ENCODE measurements at places on chromosomes 4 and X.
A peak's percentile ranks its signal among the peaks of the same experiment; 100 is the strongest.

DNA sequence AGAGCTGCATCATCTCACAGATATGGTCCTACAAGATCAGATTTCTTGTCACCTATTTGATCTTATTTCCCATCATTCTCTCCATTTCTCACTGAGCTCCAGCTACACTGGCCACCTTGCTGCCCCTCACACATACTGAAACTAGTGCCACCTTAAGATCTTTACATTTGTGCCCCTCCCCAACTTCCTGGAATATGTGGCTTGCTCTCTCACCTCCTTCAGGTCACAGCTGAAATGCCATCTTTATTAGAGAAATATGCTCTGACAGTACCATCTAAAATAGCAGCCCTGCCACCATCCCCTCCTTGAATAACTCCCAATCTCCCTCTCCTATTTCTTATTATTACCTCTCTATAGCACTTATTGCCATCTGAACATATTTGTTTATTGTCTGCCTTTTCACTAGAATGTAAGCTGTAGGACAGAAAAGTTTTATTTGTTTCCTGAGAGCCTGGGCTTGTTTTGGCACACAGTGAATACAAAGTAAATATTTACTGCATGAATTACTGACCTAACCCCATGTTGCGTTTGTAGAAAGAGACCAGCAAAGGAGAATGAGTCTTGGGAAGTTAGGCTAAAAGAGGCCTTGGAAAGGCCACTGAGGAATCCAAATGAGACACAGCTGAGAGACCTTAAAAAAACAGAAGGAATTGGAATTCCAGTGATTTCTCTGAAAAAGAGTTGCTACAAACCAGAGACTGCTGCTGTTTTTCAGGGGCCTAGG is 22.7 kb downstream of the DYNLT3 start:
- DNase-seq: peak; percentile 46

GRCh38 chr4:76198411-76199237 is 15.0 kb downstream of the SCARB2 start:
- DNase-seq: peak; percentile 94

GRCh38 chr4:82818664-82819662 is 20.4 kb upstream of the SCD5 start:
- DNase-seq: no peak

DNA sequence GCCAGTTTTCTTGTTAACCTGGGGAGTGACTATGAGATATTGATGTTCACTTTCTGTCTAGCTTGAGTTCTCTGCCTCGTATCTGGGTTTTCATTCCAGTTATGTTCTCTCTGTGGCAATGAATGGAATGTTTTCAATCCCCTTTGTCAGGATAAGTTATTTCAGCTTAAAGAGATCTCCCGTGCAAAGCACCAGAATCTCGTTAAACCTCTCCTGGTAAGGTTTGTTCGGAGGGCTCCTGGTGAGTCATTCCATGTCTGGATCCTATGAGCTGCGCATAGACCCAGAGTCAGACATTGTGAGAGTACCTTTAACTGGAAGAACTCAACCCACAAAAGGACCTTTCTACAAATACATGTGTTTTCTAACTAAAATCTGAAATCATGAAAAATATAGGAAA is 51.0 kb downstream of the KDR start:
- no peak for DNase-seq

DNA sequence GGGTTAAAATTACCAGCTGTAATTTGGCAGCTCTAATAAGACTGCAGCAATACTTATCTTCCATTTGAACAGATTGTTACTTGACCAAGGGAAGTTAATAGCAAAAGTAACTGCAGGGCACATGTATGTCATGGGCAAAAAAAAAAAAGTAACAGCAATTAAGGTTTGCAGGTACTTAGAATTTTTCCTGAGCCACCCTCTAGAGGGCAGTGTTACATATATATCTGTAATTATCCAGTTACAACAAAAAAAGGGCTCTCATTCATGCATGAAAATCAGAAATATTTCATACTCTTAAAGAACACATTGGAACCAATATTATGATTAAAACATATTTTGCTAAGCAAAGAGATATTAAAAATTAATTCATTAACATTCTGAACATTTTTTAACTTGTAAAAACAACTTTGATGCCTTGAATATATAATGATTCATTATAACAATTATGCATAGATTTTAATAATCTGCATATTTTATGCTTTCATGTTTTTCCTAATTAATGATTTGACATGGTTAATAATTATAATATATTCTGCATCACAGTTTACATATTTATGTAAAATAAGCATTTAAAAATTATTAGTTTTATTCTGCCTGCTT is 25.1 kb downstream of the XIAP start:
- DNase-seq: peak; percentile 84

- DNase-seq: peak; percentile 64
Observed at GRCh38 chrX:120753413-120754251, 122.0 kb downstream of the CT47B1 start.

GRCh38 chr4:100881283-100881682 is 363.5 kb upstream of the EMCN start:
- no peak for DNase-seq

GRCh38 chr4:52560844-52561280 is 98.2 kb downstream of the USP46 start:
- no peak for DNase-seq

DNA sequence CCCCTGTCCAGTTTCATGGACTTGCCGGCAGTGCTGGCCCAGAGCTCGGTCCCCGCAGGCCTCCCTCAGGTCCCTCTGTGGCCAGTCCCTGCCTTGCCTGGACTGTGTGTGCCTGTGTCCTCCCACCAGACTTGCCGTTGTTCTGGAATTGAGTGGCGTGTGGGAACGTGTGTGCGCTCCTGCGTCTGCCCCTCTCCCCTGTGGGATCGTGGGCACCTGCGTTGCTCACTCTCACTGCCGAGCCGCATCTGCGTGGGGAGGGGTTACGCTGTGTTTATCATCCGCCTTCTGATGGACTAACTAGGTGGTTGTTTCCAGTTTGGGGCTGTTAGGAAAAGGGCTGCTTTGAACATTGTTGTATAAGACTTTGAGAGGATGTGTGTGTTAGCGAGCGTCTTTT is 21.2 kb downstream of the PCGF3 start:
- DNase-seq: no peak

GRCh38 chr4:113071805-113072204 is 22.4 kb downstream of the ANK2 start:
- no peak for DNase-seq

DNA sequence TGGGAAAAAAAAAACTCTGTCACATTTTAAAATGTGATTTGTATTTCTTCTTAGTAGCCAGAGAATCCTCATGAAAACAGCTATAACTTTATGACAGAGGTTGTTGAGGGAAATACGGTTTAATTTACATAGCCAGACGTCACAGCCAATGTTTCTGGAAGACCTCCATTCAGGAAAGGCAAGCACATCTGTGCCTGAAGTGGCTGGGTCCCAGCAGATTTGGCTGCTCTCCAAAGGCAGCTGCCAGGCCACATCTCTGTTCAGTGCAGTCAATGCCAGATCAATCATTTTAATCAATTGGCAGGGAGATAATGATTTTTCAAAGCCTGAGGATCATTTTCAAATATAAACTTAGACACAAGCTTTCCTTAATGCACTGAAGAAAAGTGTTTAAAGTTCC is 86.5 kb upstream of the ZIC3 start:
- peak; percentile 81 for DNase-seq

DNA sequence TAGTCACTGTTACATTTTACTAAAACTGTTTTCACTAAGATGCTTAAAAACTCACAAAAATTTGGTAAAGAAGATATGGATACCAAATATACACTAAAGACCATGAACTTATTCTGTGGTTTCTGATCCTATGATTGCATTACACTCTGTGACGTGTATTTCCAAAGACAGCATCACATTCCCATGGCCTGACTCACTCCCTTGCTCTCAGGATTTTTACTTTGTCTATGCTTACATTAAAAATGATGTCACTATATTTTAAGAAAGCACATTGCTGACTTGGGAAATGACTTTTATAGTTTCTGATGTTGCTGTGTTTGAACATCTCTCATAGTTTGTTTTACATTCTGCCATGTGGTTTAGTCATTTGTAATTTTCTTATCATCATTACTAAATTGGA is 327.9 kb upstream of the MAGEB18 start:
- DNase-seq: no peak

DNA sequence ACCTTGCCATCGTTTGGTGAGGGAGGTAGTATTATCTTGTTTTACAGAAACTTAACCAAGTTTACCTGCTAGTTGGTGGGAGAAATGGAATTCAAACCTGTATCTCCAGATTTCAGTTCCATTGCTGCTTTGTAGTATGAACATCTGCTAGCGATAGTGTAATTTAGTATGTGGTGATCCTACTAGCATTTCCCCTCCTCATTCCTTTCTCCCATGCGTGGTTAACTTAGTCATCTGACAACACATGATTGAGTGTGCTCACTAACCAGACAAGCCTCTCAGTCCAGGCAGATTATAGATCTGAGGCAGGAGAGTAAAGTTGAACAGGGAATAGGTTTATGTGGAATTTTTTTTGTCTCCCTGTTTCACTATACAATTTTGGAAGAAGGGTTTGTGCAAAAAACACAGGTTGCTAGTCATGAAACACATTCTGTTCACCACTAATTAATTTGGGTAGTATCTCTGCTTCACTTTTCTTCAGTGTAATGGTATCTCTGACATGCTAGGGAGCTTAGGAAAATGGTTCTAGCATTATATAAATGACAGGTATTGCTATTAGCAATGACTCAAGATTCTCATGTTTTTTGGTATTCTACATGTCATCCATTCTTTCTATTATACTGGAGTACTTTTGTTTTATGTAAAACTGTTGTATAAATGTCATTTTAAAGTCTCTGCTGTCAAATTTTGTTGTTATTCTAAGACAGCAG is 21.7 kb downstream of the RBPJ start:
- peak; percentile 60 for DNase-seq

DNA sequence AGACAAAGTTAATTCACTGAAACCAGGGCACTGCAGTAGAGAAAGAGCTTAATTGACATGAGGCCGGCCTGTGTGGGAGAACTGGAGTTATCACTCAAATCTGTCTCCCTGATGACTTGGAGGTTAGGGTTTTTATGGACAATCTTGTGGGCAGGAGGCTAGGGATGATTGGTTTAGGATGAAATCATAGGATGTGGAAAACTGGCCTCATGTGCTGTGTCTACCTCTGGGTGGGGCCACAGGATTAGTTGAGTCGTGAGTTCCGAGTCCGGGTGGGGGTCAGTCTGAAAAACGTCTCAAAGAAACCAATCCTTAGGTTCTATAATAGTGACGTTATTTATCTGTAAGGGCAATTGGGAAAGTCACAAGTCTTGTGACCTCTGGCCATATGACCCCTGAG is 68.1 kb downstream of the UCHL1 start:
- no peak for DNase-seq

DNA sequence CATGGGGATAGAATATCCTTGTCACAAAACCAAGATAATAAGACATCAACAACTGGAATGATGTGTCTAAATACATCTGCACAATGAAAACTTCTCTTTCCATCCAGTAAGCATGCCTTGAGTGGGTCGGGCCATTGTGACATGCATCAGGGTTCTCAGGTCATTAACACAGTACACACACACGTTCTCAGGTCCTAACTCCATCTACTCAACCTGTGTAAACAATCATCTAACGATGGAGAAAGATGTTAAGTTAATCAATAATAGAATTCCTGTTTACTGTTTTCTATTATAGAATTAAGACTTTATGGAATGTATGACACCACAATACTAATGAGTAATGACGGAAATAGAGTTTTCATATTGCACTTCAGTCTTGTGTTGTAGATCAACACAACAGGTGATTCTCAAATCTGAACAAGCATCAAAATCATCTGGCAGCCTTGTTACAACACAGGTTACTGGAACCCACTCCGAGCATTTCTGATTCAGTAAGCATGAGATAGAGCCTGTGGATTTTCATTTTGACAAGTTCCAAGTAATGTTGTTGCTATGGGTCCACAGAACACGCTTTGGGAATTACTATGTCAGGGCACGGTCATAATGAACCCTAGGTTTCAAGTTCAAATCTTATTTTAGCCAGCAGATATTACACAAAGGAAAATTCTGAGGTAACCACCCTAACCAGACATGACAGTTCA is 315.8 kb upstream of the TEX13C start:
- DNase-seq: peak; percentile 61

GRCh38 chr4:138242076-138242833 is at the start of gene SLC7A11:
Gene SLC7A11, minus strand, starts transcription at chr4:138242349. Its CDS starts 280 bp downstream, at chr4:138242069.
- DNase-seq: peak; percentile 98

DNA sequence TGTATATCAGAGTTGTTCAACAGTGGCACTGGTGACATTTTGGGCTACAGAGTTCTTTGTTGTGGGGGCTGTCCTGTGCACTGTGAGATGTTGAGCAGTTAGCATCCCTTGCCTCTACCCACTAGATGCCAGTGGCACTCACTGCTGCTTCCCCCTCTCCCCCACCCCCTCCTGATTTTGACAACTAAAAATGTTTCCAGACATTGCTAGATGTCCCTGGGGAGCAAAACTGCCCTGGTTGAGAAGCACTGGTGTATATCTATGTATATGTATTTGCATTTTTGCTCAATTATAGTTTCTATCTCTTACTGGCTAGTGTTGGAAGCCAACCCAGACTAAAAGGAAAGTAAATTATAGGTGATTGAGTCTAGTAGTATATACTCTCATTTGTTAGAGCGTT is 2.4 kb downstream of the TMEM131L start:
- DNase-seq: no peak

DNA sequence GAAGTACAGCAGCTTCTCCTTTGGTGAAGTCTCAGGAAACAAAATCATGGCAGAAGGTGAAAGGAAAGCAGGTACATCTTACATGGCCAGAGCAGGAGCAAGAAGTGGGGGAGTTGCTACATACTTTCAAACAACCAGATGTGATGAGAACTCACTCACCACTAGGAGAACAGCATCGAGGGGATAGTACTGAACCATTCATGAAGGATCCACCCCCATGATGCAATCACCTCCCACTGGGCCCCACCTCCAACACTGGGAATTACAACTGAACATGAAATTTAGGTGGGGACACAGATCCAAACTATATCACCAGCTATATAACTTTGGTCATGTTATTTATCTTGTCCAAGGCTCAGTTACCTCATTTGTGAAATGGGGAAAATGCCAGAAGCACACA is 159.4 kb downstream of the OPHN1 start:
- no peak for DNase-seq

DNA sequence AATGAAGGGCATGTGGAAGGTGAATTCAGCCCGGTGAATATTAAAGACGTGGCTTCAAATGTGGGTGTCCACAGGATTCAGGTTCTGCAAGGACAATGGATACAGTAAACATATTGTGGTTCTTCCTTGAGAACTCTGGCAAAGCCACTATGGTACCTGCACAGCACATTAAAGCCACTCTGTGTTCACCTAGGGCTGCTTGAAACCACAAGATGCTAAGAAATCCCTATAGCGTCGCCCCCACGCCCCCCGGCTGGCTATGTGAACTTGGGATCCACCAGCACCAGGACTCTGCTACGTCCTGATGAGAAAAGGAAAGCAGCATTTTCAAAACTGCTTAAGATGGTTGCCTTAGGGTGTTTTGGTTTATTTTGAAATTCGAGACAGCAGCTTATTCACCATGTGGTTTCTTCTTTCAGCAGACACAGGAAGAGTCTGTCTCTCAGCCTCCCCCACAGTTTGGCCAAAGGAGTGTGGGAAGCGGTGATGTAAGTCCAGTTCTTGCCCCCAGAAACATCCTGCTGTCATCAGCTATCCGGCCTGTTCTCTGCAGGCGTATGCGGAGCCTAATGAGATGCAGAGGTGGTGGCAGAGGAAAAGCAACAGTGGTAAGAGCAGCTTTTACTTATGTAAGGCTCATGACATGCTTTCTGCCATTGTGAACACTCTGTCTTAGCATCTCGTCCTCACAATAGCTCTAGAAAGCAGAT is 111.5 kb downstream of the AFAP1 start:
- DNase-seq: no peak

Measured in DMS53 (cell line).